ENCODE measurements at places on chromosomes 4 and X.

GRCh38 chr4:855880-856224 lies 29.9 kb upstream of the CPLX1 start:
- no peak for DNase-seq

DNA sequence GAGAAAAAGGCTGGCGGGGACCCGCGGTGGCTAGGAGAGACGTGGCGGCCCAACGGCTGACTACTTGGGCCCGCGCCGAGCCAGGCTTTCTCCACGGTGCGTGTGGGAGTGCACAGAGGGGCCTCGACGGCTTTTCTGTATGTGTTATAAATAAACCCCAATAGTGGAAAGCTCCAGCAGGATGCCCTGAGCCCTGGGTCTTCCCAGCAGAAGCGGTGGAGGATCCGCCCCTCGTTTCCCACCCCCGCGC lies 268 bp upstream of the PRRG1 start:
- DNase-seq: no peak

- no peak for DNase-seq
Measured at GRCh38 chr4:73707269-73707875, 33.0 kb upstream of the CXCL8 start.

DNA sequence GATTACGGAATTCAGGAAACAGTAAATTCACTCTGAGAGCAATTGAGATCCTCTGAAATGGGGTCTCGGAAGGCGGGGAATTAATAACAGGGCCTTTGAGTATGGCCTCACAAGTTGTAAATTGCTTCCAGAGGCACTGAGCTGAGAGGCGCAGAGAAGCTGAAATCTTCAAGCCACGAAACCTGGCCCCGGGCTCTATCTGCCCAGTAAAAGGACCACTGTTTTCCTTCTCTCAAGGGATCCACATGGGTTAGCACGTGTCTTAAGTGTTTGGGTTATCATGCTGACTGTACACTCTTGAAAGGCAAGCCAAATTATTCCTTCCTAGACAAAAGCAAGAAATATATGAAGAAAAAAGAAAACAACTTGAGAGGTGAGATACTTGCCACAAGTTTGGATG lies 1012.9 kb upstream of the FTHL17 start:
- no peak for DNase-seq

GRCh38 chr4:87219632-87220093 lies 755 bp downstream of the KLHL8 start:
- DNase-seq: peak; percentile 82

DNA sequence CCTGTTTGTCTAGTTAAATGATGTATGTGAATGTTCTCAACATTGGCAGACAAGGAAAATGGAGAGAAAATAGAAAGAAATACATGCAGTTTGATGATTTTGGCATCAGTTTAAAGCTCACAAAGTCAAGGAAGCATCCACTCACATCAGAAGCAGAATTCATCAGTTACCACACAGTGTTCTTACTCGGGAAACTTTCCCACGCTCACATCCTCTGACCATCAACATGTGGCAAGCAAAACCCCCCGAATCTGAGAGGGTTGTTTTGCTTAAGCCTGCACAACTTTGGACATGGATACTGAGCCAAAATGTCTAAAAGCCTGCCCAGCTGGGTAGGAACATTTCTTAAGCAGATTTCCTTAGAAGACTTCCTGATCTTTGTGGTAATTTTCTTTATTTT lies 407.6 kb downstream of the ANKRD50 start:
- DNase-seq: no peak

DNA sequence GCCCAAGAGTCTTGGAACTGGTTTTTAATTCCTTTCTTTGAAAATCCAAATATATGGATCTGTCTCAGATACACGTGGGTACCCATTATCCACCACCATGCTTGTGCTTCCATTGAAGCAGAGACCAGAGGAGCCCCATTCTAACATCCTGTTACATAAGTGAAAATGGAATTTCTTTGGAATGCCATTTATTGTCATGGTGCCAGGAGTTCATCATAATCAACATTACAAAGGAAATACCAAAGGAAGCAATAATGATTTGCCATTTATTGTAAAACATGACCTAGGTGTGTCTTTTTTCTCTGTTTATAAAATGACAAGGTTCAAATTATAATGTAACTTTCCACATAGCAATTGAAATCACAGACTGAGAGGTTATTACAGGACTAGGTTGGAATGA lies 61.7 kb downstream of the PALLD start:
- DNase-seq: no peak

DNA sequence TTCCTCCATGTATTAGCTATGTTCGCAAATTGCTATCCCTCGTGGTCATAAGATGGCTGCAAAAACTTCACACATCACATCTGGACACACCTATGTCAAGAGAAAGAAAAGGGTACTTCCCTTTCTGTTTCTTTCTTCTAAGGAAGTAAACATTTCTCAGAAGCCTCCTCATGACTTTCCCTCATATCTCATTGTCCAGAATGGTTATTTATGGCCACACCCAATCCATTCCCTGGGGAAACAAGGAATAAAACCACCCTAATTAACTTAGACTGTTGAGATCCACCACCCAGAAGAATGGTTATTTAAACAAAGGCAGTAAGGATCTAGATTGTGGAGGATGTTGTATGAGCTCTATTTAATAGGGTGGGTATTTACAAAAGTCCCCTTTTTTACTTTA lies 160.8 kb upstream of the LNX1 start:
- DNase-seq: no peak

GRCh38 chrX:64447207-64447606 lies 52.0 kb upstream of the MTMR8 start:
- DNase-seq: no peak

DNA sequence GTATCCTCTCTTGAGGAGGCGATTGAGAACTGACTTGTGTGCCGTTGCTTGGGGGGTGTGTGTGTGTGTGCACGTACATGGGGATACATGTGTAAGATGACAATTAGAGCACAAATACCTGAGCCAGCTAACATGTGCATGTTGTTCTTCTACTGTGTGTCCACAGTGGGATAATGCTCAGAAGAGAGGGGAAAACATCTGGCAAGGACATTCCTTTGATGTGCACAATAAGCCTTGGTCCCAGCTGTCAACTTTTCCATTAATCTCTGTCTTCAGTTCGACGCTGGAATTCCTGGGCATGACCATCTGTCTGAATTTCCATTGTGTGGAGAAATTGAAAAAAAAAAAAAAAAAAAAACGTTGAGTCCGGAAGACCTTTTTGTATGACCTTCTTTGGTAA lies 592.0 kb upstream of the GALNTL6 start:
- DNase-seq: peak; percentile 21

DNA sequence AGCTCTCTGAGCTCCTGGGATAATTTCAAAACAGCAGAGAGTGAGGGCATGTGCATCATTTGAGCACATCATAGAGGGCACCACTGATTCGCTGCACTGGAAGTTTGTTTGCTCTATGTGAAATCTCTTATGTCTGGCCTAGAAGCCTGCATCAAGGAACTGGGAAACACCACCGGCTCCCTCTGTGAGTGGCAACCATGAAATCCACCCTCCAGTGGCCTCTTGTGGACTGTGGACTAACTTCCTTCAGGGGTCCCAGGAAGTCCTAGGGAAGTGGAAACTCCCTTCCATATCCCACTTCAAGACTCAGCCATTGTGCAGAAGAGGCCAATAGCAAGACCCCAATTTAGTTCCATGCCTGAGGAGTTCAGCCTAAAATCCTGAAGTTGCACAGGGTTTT lies 48.0 kb upstream of the IGFBP7 start:
- DNase-seq: no peak

GRCh38 chrX:154333837-154334271 lies 38.3 kb downstream of the TKTL1 start:
- DNase-seq: no peak

- no peak for DNase-seq
Measured at GRCh38 chr4:31234901-31235300, 514.7 kb downstream of the PCDH7 start.

DNA sequence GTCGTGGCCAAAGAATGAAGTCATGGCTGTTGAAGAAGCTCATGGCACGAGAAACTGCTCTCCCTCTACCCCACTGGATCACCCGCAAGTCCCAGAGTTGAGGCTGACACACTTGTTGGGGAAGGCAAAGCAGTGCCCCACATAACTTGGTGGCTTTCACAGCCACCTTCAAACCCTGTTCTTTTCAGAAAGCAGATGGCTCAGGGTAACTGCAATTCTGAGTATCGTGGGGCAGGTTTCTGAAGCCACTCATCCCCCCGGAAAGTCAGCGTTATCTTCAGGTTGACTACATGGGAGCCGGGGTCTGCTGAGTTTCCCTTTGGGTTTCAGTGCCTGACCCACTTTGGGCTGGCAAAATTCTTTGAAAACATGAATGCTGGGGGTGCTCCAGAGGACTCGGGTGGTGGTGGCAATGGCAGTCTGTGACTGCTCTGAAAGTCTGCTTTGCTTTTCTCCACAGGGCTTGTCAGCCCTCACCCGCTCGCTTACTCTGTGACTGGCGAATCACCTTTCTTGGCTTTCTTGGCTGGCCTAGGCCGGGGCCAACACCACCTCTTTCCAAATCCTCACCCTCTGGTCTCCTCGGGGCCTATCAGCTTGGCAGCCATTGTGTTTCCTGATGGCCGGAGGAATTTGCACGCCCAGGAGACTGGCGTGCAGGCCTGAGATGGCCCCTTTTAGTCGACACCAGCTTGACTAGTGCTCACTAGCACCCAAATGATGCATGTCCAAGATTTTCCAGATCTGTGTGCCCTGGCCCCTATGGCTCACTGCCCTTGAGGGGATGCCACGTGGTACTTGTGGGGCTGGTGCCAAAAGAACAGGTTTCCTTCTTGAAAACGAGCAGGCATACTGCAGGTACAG lies 7.3 kb downstream of the PPP1R3F start:
- no peak for DNase-seq

DNA sequence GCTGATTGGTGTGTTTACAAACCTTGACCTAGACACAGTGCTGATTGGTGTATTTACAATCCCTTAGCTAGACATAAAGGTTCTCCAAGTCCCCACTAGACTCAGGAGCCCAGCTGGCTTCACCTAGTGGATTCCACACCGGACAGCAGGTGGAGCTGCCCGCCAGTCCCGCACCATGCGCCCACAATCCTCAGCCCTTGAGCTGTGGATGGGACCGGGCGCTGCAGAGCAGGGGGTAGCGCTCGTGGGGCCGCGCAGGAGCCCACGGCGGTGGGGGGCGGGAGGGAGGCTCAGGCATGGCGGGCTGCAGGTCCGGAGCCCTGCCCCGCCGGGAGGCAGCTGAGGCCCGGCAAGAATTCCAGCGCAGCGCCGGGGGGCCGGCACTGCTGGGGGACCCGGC lies 30.7 kb downstream of the MEPE start:
- no peak for DNase-seq

DNA sequence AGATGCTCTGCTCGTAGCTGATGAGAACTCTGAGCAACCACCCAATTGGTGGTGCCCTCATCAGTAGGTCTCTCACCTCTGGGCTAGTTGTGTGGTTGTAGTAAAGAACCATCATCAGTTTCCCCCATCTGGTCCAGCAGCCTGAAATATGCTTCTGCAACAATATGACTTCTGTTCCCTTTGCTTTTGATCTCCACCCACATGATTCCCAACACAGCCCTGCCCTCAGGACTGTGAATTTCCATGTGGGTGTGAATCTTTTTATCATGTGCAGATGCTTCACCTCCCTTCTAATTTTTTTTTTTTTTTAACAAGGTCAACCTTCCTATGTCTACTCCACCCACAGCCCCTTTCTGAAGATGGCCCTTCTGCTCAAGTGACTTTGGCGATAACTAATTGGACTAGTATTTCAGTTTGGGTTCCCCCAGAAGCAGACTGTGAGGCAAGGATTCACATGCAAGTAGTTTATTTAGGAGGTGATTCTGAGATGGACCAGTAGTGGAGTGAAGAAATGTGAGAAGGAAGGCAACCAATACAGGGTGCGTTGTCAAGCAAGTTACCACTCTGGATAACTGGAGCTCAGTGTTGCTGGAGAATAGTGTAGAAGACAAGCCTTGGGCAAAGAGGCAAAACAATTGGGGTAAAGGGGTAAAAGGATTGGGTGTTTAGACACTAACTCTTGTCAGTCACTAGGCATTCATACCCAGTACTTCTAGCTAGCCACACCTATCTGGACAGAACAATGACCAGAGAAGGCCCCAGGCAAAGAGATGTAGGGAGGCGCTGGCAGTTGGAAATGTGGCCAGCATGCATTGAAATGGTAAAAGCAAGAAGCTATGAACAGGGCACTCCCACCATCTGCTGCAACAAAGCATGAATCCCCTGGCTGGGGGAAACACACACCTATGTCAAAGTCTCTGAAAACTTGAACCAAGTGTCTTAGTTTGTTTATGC lies 466.2 kb downstream of the BCOR start:
- no peak for DNase-seq

GRCh38 chrX:18945483-18945882 lies 38.4 kb downstream of the PHKA2 start:
- no peak for DNase-seq

DNA sequence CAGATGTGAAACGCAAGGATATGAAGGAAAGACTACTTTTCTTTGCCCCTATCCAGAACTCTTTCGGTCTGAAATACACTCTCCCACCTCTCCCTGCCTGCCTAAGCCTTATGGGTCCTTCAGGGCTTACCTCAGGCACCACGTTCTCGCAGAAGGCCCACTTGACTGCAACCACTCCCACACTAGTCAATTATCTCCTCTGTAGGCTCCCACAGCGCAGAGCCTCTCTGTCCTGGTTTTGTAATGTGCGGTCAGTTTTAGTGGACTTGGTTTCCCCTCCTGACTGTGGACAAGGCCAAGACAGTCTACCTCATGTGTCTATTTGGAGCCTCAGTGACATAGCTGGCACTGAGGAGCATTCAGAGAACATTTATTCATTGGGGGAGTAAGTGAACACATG lies 11.1 kb downstream of the CNGA2 start:
- no peak for DNase-seq

- DNase-seq: no peak
Measured at GRCh38 chr4:86675548-86675947, 81.4 kb downstream of the PTPN13 start.

DNA sequence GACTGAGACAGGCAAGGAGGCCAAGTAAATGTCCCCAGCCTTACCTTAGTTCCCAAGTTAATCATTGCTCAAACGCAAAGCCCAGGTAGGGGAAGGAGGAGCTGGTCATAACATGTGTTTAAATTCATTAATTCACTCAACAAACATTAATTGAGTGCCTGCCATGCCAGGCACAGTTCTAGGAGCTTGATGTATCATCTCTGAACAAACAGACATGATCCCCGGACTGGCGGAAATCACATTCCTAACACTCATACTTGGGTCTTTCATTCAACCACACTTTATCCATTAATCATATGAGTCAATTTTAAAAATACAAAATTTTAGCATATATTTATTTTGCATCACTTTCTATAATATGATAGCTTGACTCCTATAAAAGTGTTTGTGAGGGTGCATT lies 335.3 kb upstream of the NOCT start:
- DNase-seq: no peak

DNA sequence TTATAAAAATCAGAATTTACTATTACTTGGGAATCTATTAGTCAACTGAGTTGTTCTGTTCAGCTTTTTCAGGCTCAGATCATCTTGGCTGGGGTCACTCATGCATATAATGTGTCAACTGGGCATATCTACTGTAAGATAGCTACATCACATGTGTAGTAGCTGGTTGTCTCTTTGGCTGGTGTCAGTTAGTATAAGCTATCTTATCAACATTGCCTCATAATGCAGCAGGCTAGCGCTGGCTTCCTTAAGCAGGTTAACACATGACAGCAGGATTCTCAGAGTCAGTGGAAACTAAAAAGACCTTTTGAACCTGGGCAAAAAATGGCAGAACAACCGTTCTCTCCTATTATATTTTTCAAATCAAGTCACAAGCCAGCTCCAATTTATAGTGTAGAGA lies 378.3 kb upstream of the PCDH10 start:
- DNase-seq: peak; percentile 31

All from eye (tissue), 1 donor.